ENCODE measurements at places on chromosomes 4 and X. TPM values are rescaled to one million over a fixed set of nuclear protein-coding genes. Genes with fewer than 3 reads are reported as not detected.

- DNase-seq = no peak
These were observed 434.9 kb upstream of the PABPC4L start for GRCh38 chr4:134636338-134637051.

DNA sequence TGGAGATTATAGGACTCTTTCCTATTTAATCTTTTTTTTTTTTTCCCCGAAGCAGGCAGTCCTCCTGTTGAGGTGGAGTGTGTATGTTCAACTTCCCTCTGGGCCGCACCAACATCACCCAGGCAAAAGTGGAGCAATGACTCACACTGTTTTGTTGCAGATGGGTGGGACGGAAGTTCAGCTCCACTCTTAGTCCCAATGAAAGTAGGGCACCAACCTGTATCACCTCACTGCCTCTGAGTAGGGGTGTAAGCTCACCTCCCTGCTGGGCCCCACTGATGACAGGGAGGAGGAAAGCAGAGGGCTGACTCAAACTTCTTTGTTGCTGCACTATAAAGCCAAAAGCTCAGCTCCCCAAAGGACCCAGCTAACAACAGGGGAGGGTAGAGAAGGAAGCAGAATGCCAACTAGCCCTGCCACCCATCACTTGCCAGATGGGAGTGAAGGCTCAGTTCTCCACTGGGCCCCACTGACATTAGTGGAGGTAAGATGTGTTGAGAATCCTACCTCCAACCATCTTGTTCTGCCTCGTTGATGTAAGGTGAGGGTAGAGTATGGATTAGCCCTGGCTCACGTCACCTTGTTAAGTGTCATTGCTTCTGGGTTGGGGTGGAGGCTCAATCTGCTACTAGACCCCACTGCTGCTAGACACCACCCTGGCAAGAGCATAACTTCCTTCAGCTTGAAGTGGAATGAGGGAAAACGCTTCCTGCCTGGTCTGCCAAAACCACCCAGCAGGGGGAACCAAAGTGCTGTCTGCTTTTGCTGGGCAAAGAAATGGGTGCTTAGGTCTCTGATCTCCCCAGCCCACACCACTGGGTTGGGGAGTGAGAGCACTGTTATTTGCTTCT lies 14.1 kb downstream of the RPS6KA3 start:
- DNase-seq = no peak

DNA sequence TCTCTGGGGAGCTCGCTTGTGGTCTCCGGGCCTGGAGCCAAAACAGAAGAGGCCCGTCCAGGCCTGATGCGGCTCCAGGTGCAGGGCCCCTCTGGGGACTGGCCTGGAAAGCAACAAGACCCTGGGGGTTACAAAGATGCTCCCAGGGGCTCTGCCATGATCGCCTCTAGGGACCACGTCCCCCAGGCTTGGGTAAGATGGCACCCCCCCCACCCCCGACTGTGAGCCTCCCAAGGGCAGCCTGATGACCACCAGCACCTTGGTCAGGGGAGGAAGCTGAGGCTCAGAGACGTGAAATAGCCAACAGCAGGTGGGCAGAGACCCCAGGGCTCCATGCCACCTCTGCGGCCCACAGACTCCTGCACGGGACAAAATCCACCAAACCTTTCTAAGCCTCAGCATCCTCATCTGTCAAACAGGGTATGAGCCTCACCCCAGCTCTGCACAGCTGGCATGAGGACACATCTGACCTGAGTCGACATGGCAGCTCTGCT lies 25.4 kb downstream of the C4orf50 start:
- DNase-seq = no peak

- no peak for DNase-seq
These were observed 15.3 kb upstream of the HPRT1 start for GRCh38 chrX:134444681-134445080.

DNA sequence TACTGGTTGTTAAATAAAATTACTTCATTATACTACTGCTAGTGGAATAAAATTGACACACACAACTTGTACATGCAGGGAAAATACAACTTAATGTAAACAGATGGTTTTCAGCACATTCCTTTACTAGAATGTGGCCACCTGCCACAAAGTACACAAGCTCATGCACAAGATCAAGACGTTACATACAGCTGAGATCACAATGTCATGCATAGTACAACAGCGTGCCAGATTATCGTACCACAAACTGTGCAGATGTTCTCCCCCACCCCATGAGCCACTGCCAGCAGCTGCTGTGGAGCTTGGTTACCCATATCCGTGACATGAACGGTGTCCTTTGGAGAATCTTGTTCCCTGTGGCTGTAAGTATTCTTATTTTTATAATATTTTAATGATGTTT lies 27.7 kb downstream of the FBXO8 start:
- DNase-seq = no peak

DNA sequence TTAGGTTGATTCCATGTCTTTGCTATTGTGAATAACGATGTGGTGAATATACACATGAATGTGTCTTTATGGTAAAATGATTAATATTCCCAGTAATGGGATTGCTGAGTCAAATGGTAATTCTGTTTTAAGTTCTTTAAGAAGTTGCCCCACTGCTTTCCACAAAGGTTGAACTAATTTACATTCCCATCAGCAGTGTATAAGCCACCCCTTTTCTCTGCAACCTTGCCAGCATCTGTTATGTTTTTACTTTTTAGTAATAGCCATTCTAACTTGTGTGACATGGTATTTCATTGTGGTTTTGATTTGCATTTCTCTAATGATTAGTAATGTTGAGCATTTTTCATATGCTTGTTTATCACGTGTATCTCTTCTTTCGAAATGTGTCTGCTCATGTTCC lies 503.3 kb downstream of the PCDH18 start:
- DNase-seq = no peak

- DNase-seq = no peak
These were observed 1184.4 kb downstream of the RPA4 start for GRCh38 chrX:98068024-98068580.

DNA sequence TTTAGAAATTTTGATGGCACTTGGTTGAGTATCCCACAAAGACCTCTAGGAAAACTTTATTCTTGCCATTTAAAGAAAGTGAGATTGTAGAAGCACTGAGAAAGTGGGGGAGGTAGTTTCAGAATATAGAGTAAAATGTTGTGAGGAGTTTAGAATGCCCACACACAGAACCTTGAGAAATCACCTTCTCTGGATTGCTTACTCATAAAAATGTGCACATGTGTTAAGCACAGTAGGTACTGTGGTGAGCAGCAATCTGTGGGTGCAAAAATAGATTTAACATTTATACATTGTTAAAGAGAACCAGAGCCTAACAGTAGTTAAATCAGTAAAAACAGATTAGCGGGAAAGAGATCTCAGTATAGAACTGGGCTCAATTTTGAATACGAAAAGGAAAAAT lies 201.2 kb upstream of the NWD2 start:
- DNase-seq = no peak

DNA sequence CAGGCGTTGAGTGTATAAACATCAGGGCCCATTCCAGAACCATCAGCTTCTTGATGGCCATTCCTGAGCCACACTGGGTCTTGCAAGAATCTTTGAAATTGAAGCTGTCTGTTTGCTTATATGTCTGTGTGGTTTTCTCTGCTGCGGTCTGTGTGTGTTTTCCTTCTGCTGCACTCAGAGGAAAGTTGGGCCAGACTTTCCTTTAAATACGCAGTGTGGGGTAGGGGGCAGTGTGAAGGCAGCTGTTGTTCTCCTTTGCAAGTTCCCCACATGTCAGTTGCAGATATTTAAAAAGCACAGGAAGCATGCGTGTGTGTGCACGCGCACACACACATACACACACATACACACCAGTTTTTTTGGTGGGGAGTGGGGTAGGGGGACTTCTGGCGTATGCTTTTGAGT lies 32.1 kb downstream of the CCKAR start:
- no peak for DNase-seq

GRCh38 chrX:29902004-29902403 lies 313.4 kb upstream of the MAGEB2 start:
- DNase-seq = no peak

- no peak for DNase-seq
These were observed 65.5 kb downstream of the LEF1 start for GRCh38 chr4:108103099-108103862.

DNA sequence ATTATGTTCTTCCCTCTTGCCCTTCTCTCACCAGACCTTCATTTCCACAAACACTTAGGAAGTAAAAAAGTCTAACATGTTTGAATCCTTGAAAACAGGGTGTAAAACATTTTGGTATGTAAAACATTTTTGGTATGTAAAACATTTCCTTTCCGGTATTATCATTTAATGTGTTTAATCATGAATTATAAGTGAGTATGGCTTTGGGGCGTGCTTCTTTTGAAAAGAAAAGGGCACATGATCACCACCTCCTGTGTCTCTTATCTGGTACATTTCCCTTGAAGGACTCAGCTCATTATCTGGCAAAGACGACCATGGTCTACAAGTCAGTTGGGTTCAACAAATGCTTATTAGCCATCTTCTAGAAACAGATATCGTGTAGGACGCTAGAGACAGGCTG lies 283.6 kb downstream of the FRMPD4 start:
- no peak for DNase-seq

- DNase-seq = no peak
These were observed 70.1 kb downstream of the CHRNA9 start for GRCh38 chr4:40405193-40405592.

- no peak for DNase-seq
These were observed 22.4 kb downstream of the FAM53A start for GRCh38 chr4:1661695-1662094.

DNA sequence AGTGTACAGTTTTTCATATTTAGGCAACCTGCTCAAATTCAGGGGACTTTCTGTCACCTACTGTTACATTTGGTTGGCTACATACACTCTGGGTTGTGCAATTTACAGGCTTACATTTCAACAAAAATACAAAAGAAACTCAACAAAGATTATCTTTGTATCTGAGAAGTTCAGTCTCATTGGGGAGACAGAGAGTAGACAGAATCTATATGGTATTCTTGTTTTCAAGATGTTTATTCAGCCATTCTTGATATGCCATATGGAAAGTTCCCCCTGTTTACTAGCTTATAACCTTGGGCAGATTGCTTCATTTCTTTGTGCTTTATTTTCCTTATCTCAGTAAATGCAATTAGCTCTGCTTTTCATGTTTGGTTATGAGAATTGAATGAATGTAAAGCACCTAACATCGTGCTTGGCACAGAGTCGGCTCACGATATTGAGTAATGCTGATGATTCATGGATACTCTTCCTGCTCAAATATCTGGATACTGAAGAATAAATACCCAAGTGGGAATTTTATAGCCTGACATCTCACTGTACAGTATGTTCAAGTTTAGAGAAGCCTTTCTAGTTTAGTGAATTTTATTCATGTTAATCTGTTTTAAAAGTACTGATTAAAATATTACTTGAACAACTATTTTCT lies 96.5 kb upstream of the PACRGL start:
- no peak for DNase-seq

Gene PCSK1N
- total RNA-seq = 12.4 TPM

Gene ATP8A1
- 4.3 TPM for total RNA-seq

Gene NCAPG
- total RNA-seq = 66.9 TPM

Gene TBL1X
- 9.1 TPM for total RNA-seq

Gene CSAG2
- total RNA-seq = not detected

Gene HTN1
- total RNA-seq = not detected

Gene C4orf50
- not detected for total RNA-seq

Gene C4orf54
- total RNA-seq = not detected

Gene CTAG2
- total RNA-seq = not detected

Gene GRK4
- 1.3 TPM for total RNA-seq

Gene CEP44
- total RNA-seq = 17.8 TPM

Gene FGF5
- 5.8 TPM for total RNA-seq

Gene DKK2
- total RNA-seq = 0.40 TPM

Gene IRS4
- not detected for total RNA-seq

Gene NSG1
- total RNA-seq = 1.6 TPM

Gene PLS3
- total RNA-seq = 133 TPM

Gene GPC3
- total RNA-seq = 3.3 TPM
